ENCODE measurements at places on chromosomes 6 and 20.

- no peak for DNase-seq
Measured at GRCh38 chr6:139983555-139984276, 609.3 kb upstream of the CITED2 start.

DNA sequence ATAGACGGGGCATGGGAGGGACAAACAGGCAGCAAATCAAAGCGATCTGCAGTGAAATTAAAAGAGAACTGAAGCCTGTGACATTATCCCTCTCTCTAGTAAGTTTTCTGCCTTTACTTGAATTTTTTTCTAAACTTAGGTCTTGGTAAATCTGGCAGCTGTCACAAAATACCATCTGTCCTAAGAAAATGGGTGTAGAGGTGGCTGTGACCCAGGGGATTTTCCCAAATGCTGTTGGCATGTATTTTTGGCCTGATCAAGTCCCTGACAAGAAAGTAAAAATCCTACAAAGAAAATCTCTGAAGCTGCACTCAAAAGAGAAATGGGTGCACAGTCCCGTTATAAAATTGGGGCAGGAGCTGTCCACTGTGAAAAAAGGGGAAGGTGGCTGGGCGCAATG lies 30.2 kb upstream of the F13A1 start:
- DNase-seq: no peak

DNA sequence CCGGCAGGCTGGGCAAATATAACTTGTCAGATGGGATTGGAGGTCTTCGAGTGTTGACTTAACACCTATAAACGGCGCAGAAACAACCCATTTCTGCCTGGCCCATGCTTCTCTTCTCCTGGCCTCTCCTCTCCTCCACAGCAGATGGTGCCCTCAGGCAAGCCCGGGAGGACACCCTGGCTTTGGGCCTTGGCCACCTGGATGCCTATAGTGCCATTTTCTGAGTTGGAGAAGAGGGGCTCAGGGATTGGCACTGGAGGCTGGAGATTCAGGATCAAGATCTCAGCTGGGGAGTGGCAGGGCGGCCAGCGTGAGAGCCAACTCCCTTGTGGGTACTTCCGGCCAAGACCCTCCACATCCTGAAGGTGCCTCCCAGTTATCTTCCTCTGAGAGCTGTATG lies 211.9 kb upstream of the PMEPA1 start:
- no peak for DNase-seq

DNA sequence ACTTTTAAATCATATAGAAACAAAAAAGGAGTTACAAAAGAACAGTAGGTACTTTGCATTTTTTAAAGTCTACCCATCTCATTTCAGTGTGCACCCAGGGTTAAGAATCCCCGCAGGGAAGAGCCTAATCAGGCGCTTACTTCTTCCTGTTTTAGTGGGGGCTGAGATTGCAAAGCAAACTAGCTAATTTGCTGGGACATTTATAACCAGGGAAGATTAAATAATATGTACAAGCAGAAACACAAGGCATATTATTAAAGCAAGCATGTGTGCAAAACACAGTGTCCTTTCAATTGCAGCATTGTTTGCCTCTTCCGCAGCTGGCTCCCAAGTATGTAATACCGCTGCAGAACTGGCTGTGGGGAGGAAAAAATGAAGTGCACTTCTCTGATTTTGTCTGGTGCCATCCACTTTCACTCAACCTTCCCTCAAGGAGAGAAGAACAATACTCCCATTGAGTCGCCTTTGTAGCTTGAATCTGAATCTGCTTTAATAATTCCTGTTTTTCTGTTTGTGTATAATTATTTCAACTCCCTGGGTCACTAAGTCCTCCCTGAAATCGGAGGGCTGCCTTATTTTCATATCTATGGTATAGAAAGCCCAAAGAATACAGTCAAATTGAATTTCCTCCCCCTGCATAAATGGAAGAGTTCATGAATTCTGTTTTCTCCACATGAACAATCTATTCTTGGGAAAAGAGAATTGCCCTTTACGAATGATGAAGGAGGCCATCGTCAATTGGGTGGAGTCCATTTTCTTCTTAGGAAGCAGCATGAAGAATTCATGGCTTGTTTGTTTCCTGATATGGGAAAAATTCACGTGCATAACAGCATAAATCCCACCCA lies 23.3 kb upstream of the BCAS1 start:
- DNase-seq: no peak

GRCh38 chr6:1911474-1911873 lies 301.8 kb downstream of the FOXC1 start:
- no peak for DNase-seq

- DNase-seq: no peak
Measured at GRCh38 chr6:139010674-139011073, 17.9 kb upstream of the ABRACL start.

GRCh38 chr6:137813308-137813970 lies 53.6 kb upstream of the TNFAIP3 start:
- no peak for DNase-seq

DNA sequence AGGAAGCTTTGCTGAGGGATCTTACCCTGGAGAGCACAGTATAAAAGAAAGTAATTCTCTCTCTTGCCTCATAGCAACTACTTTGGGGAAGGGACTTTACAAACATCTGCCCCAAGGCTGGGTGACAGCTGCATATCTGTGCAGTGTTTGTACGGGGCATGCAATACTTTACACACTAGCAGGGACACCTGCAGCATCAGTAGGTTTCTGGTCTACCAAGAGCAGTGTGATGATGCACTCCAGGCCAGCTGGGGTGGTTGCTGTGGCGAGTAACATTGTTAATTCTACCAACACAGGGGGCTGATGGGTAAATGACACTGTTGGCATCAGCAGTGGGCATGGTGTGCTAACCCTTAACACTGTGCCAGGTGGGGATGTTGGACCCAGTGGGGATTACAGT lies 48.0 kb downstream of the ADTRP start:
- DNase-seq: no peak

DNA sequence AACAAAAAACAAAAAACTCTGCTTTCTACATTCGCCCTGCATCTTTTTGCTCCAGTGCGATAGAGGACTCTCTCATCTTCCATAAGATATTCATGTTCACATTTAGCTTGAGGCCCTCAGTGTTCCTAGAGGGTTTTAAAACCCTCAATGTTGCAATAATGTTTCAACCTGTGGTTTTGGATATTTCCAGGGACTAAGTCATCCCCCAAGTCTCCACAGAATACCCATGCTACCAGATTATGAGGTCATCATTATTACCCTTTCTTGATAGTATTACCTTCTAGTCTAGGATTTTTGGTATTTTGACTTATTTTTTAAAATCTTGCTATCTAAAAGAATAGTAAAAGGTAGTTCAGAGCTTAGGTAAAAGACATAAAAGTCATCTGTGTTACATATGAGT lies 480.5 kb upstream of the ID4 start:
- no peak for DNase-seq

DNA sequence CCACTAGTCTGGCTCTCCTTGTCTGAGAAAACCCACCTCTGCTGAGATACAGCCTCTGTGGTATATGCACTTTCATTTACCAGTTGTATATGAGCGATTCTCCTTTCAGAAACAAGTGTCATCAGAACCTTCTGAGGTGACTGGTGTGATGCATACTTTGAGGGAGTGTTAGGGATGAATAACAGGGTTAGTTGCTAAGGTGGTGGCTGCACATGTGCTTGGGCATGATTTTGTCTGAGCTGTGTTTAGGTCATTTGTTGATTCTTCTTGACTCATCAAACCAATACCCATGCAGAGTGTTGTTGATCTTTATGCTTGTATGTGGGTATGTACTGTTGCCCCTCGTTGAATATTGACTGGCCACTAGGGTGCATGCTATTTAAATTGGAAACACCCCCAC lies 25.7 kb downstream of the DTD1 start:
- DNase-seq: no peak

- no peak for DNase-seq
Measured at GRCh38 chr20:37335642-37336368, 10.1 kb upstream of the SRC start.

GRCh38 chr6:161186173-161186769 lies 87.6 kb downstream of the AGPAT4 start:
- no peak for DNase-seq

GRCh38 chr6:105994591-105995390 lies 91.3 kb upstream of the PRDM1 start:
- peak; percentile 76 for DNase-seq

GRCh38 chr6:41056768-41057490 lies 3.9 kb downstream of the APOBEC2 start:
- DNase-seq: no peak

DNA sequence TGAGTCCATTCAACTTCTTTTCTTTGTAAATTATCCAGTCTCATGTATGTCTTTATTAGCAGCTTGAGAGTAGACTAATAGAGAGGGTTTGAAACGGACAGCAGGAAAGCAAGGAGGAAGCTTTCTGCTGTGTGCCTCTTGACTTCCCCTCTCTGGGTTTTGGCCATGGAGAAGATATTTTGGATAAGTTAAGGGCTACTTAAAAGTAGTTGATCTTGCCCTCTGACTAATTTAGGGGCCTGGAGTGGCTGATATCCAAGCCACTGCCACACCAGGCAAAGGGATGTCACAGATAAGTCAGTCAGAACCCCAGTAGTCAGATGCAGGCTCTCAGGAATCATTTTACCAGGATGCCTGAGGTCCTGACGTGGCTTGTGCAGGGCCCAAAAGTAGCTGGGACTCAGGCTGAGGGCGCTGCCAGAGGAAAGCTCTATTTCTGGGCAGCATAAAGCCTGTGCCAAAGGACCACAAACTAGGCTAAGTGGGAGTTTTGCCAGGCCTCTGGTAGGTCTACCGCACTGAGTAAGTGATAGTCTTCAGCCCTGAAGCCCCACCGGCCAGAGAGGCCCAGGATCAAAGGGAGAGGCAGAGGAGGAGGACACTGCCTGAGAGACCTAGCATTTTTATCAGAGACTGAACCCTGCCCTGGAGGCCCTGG lies 41.6 kb upstream of the IYD start:
- DNase-seq: no peak

GRCh38 chr6:142669471-142670351 lies 275.3 kb downstream of the HIVEP2 start:
- DNase-seq: no peak

- DNase-seq: no peak
Measured at GRCh38 chr6:73236144-73236750, 11.0 kb upstream of the KHDC1L start.

- DNase-seq: no peak
Measured at GRCh38 chr20:2507875-2508630, 662 bp downstream of the ZNF343 start.

DNA sequence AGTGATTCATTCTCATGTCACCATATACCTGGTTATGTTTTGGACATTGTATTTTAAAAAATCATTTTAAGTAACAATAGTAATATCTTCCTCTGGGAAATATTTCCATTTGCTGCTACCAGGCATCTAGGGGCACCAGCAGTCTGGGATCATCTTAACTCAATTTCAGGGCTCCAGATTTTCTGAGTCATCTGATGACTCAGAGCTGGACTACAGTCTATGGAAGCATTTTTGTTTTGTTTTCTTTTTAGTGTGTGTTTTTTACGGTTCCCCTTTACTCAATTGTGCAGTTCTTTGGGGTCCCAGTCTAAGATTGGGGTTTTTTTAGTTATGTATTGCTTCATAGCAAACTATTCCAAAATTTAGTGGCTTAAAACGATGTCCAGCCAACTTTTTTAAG lies 5.7 kb upstream of the FKBP5 start:
- no peak for DNase-seq

- DNase-seq: no peak
Measured at GRCh38 chr20:54079652-54080051, 9.3 kb upstream of the BCAS1 start.

- no peak for DNase-seq
Measured at GRCh38 chr20:382291-383115, 1.9 kb downstream of the TRIB3 start.

GRCh38 chr20:7305976-7306375 lies 538.5 kb downstream of the BMP2 start:
- DNase-seq: no peak

GRCh38 chr6:31717499-31718222 lies 2.5 kb downstream of the LY6G6D start:
- no peak for DNase-seq

DNA sequence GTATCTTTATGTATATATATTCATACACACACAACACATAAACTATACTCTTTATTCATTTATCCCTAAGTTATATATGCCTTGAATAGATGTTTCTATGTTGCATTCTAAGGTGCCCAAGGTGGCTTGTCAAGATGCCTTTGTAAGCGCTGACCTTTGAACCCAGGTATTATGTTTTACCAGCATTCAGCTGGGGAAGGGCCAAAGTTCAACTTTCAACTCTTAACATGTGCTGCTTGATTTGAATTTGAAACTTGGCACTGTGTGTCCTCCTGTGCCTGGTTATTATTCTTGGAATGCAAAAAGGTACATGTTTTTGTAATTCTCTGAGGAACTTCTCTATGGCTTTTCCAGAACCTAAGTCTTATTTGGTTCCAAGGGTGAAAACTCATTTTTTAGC lies 146.5 kb downstream of the EDN1 start:
- no peak for DNase-seq

- no peak for DNase-seq
Measured at GRCh38 chr20:41544472-41544871, 73.7 kb downstream of the CHD6 start.

DNA sequence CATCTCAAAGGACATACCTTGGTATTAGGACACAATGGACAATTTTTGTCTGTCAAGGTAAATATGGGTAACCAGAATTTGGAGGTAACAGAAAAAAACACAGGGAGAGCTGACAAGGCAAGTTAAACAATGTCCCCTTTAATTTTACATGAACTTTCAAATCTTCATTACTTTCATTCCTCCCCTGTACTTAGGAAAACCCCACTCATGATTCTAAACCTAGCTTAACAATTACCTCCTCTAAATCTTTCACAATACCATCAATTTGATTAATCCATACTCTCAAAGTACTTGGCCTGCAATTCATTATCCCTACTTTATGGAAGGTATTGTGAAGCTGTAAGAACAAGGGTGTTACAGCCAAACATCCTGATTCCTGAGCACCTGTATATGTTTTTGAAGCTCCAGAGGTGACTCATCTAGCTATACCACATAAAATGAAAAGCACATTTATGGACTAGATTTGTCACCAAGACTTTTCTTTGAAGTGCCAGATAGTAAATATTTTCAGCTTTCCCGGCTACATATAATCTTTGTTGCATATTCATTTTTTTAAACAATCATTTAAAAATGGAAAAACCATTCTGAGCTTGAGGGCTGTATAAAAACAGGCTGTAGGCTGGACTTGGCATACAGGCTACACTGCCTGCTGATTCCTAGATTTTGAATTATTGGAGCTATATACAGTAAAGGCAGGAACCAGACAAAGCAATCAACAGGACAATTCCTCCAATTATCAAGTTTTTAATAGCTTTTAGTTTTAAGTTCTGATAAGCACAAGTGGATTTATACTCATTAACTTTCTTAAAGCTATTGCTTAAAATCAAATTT lies 22.9 kb downstream of the DEK start:
- DNase-seq: no peak

Data from sciatic nerve (tissue), 2 donors.